ENCODE measurements at places on chromosomes 5 and 9.

DNA sequence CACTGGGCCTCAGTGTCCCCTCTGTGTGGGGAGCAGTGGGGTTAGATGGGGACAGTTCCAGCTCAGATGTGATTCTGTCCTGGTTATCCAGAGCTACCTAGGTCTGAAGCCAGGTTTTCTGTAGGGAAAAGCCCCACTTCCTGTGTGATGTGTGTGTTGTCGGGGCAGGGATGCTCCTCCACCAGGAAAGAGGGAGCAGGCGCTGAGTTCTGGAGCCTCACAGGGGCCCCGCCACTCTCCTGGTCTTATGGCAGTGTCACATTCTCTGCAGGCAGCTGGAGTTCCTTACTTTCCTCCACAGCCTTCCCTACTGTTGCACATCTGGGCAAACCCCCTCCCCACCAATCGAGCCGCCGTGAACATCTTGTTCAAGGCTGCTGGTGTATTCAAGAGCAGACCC, 39.1 kb upstream of the GRHPR start:
- no peak for DNase-seq

GRCh38 chr5:159057996-159058395, 41.7 kb downstream of the EBF1 start:
- peak; percentile 29 for DNase-seq

- DNase-seq: peak; percentile 53
Measured at GRCh38 chr9:128920381-128921058, at the start of gene PHYHD1. Gene PHYHD1 (plus strand): TSS chr9:128920982. CDS start chr9:128922324, 1,342 bp downstream.

- DNase-seq: no peak
Measured at GRCh38 chr5:142660731-142661130, 25.2 kb downstream of the FGF1 start.

- no peak for DNase-seq
Measured at GRCh38 chr5:143454936-143455516, 51.5 kb upstream of the NR3C1 start.

DNA sequence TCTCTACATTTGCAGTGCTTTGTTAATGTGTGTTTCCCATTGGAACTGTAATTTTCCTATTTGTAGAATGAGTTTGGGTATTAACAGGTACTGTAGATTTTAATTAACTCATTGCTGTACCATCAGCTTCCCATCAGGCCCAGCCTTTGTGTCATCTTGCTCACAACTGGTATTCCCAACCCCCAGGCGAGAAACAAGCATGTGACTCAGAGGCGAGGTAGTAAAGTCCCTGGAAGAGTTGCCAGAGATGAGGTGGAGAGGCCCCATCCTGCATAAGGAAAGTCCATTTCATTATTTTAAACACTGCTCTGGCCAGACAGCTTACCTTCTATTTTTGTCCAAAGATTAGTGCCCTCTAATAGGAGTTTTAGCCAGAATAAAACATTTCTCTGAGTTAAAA, 29.9 kb downstream of the ADCY2 start:
- no peak for DNase-seq

DNA sequence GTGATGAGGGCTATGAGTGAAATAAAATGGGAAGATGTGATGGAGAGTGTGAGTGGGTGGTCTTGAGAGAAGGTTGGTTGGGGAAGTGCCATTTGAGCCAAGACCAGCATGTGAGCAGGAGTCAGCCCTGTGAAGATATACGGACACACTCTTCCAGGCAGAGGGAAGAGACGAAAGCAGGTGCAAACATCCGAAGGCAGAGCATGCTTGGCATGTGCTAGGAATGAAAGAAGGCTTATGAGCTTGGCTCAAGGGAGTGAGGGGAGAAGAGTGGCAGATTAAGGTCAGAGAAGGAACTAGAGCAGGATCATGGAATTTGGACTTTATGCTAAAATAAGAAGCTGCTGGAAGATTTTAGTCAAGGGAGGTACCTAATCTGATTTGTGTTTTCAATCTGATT, 23.6 kb upstream of the CCDC112 start:
- no peak for DNase-seq

DNA sequence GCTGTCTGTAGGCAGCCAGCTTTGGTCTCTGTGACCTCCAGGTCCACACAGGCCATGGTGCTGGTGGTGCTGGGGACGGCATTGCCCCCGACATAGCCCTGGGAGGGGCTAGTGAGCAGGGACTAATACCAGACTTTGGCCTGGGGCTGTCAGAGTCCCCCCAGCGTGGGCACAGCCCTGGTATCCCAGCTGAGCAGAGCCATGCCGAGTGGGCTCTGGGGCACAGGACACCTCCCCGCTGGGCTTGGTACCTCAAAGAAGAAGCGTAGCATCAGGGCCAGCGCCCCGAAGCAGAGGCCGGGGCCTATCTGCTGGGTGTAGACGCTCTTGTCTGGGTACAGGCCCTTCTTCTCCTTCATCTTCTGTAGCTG, 9.5 kb downstream of the MYMK start:
- no peak for DNase-seq

- DNase-seq: no peak
Measured at GRCh38 chr5:111636736-111637135, 120.3 kb downstream of the NREP start.
